ENCODE measurements at places on chromosomes 3 and 15.

GRCh38 chr15:74869372-74869725, 3.8 kb downstream of the SCAMP2 start:
- DNase-seq: no peak

GRCh38 chr15:25250011-25250596, 188.7 kb downstream of the UBE3A start:
- DNase-seq: no peak

DNA sequence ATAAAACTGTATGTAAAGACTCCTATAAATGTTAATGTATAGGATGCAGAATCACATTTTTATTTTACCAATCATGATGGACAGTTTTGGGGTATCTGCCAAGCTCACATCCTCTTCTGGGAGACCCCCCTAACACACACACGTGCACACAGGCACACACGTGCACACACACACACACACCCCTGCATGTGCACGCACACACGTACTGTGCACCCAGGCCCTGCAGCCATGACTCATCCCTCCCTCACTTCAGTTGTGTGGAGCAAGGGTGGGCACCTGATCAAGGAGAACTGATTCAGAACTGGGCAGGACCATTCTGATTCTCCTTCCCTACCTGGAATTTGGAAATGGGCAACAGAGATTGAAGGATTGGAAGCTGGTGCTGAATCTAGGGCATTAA, 16.0 kb upstream of the MINDY4B start:
- DNase-seq: no peak

DNA sequence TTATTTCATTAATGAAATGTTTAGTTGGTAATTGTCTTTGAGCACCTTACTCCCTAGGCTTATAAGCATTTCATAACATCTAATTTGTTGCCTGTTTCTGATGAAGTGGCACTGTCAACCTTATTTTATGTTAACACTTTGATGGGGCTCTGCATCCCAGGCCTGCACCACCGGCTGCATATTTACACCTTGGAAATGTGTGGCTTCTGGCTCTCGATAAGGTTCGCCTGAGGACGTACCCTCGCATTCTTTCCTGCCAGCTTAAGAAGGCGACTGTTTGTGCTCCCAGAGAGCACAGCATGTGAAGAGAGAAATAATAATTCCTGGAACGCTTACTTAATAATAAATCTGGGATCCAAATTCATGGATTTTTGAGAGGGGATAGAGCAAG, 763.3 kb upstream of the CFAP20DC start:
- DNase-seq: no peak

GRCh38 chr3:83946554-83946953, 1012.2 kb upstream of the CADM2 start:
- no peak for DNase-seq

GRCh38 chr15:41730543-41730942, 43.7 kb upstream of the MAPKBP1 start:
- no peak for DNase-seq

GRCh38 chr3:8800016-8800415, 30.6 kb upstream of the OXTR start:
- no peak for DNase-seq

GRCh38 chr3:101184111-101184510, 136.3 kb downstream of the IMPG2 start:
- no peak for DNase-seq

GRCh38 chr3:70832089-70832833, 519.8 kb upstream of the MDFIC2 start:
- no peak for DNase-seq

DNA sequence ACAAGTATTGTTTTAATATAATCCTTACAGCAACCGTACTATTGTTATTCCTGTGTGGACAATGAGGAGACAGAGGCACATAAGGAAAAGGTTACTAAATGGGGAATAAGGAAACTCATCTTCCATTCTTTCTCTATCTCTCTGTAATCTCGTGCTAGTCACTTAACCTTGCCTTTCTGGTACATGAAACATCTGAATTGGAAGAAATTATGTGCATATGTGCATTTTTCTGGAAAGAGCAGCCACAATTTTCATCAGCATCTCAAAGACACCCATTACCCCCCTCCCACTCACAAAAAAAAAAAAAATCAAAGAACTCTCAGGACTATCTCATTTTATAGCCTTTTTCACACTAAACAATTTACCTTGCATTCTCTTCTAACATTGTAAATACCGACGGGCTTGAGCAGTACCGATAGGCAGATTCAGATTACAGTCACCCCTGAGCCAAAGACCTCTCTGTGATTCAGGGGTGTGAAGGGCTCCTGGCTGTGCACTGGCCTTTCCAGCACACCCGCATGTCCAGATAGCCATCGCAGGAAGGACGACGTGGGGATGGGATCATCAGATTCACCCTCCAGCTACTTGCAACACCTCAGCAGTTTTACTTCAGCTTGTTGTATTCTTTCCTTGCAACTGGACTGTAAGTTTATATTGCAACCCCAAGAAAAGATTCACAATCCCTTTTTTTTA, 48.1 kb downstream of the CASR start:
- DNase-seq: no peak

DNA sequence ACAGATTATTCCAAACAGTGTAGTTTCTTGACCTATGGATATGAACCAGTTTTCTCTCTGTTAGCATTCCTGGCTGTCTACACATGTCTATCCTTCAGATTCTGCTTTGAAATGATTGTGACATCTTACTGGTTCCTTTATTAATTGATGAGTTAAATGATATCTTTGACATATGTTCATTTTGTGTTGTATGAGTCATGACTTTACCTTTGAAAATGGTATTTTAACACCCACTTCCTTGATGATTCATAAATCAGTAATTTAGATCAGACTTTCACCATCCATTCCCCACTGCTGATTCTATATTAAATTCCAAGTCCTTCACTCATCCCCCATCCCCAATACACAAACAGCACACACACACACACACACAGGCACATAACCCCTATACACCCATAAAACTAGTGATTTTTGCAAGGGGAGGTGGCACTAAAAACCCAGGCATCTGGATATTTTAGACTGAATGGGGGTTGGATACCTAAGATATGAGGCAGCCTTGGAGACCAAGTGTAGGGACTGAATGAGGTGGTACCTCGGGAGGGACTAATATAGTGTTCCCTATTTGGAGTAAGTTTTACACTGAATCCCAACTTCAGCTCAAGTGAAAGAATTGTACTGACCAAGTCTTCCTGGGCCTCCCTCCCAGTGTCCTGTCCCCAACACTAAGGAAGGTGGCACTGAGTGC, 9.7 kb downstream of the CCK start:
- peak; percentile 45 for DNase-seq

- DNase-seq: no peak
Observed at GRCh38 chr3:145869958-145870357, 291.0 kb downstream of the PLOD2 start.

DNA sequence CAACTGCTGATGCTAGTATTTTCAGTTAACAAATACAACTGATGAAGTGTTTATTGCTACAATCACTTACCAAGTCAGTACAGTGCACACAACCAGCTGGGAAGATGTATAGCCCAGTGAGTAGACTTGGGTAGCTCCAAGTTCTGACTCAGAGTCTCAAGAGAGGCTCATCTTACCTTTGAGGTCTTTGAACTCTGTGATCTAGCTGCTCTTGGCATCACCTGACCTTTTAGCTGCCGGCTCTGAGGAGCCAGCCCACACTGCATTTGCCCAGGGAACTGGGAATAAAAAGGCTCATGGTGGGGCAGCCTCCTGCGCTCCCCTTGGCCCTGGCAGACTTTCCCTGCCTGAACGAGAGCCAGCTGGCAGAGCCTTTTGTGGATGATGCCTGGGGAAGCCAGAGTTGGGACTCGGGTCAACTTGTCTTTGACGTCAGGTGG, 82.6 kb downstream of the CEMIP start:
- no peak for DNase-seq

DNA sequence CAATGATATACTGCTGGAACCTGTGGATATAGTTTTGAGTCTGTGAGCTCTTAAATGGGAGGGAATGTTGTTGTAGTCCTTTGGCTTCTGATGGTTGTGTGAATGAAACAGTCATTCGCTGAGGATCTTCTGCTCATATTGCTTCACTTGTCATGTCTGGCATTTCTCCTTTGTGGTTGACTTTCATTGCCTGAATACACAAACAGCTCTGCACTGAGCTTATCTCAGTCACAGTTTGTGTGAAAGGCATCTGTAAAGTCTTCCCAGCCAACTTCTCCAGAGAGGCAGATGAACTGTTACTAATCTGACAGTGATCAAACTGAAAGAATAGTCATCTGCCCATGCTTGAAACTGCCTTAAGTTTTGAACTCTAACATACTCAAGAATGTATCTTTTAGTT, 59.8 kb downstream of the TMED3 start:
- DNase-seq: peak; percentile 76

DNA sequence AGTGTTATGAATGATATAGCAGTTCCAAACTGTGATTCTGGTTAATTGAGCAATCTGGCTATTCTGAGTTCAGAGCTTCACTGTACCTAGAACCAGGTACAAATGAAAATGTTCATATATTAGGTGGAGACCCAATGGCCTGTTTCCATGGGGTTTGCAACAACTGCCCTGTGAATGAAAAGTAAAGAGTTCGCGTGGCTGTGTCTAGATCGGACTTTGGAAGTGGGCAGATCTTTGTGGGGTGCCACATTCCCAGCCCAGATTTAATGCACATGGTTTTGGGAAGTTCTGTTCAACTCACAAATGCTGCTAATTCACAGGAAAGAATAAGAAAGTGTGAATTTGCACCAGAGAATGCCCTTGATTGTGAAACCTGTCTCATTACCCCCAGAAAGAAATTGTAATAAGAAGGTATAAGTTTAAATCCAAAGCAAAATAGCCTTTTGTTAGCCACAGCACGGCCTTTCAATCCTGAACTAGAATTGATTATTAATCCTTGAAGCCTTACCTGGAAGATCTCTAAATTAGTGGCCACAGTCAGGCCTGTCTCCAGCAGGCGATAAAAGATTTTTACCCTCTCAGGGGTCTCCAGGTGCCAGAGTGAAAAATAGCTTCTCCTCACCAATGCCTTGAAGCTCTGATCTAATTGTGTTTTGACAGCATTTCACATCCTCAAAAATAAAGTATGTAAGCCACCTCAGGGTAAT, 22.6 kb downstream of the WHAMM start:
- DNase-seq: no peak

GRCh38 chr3:187011915-187012314, 81.6 kb downstream of the ST6GAL1 start:
- DNase-seq: no peak

GRCh38 chr3:158110658-158111018, 749 bp downstream of the RSRC1 start:
- DNase-seq: no peak

- DNase-seq: no peak
Observed at GRCh38 chr3:126970101-126970500, 12.8 kb upstream of the PLXNA1 start.

DNA sequence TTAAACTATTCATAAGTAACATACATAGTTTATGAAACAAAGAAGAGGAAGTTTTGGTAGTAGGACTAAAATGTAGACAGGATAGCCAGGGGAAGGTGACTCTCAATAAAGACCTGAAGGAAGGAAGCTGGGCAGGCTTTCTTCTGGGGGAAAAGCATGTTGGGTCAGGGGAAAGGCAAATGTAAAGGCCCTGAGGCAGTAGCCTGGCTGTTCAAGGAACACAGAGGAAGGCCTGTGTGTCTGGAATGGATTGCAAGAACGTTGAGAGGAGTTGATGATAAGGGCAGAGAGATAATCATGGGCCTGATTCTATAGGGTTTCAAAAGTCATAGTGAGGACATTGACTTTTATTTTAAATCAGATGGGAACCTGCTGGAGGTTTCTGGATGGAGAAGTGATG, 167.6 kb downstream of the SNRK start:
- DNase-seq: no peak

GRCh38 chr15:95503640-95504225, 826.8 kb upstream of the NR2F2 start:
- no peak for DNase-seq

GRCh38 chr3:12423918-12424630, 60.2 kb upstream of the TSEN2 start:
- no peak for DNase-seq

Measured in non-pigmented ciliary epithelial cell (primary cell).